Mucosa of gallbladder (tissue), 1 donor: ENCODE measurements at places on chromosomes 1 and 21.

DNA sequence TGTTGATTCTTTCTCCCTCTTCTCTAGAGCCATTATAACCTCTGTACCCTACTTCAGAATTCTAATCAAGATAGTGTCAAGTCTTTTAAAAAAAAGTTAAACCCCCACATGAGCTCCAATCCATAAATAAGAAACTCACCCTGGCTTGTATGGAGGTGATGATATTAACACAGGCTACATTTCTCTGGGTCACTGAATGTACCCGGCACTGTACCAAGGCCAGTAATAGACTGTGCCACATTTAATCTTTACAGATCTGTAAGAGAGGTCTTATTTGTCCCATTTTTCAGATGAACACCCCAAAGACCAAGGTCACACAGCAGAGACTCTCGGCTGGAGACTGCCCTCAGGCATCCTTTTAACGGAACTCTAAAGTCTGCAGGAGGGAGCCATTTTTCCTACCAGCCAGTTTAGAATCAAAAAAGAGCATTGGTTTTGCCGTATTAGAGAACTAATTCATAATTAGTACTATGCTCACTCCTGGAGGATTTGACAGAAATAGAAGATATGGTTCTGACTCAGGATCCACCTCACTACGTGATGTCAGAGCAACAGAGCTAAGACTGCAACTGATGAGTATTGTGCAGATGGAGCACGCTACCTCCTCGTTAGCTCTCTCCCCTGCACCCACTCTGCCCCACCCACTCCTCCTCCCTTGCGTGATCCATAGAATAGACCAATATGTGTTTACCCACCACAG, 217.2 kb upstream of the HOOK1 start:
- DNase-seq: no peak

DNA sequence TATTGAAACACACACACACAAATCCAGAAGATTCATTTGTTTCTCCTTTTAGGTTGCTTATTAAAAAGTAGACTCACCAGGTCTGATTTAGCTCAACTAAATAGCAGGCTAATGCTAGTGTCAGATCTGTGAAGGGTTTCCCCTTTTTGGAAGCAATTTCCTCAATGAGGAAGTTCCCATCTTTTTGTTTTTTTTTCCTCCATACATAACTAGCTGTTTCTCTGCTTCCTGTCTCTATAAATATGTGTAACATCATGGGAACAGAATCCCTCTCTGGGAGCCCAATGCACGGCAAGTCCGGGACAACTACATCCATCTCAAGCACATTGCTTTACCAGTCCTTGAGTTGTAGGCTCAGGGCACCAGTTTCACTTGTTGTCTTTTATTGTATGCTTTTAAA, 1421.1 kb downstream of the PLA2G4A start:
- DNase-seq: no peak

DNA sequence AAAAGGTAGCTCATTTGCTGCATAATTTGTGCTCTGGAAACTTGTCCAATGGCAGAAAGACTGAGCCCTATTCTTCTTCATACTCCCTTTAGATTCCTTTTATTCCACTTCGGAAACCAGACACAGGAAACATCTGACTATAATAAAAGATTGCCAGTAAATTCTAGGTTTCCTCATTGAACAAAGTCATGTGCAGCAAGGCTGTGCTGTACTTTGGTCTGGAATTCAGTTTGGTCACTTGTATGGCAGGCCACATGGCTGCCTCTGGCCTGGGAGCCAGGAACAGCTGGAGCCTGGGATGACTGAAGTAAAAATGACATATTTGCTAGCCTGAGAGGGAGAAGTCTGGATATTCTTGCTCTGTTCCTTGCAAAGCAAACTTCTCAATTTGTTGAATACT, 79.6 kb downstream of the ST3GAL3 start:
- DNase-seq: peak; percentile 29

- DNase-seq: no peak
These were observed 8.3 kb downstream of the CHTOP start for GRCh38 chr1:153642161-153642560.

- DNase-seq: peak; percentile 28
These were observed 99.3 kb downstream of the CDC42BPA start for GRCh38 chr1:227218870-227219573.

DNA sequence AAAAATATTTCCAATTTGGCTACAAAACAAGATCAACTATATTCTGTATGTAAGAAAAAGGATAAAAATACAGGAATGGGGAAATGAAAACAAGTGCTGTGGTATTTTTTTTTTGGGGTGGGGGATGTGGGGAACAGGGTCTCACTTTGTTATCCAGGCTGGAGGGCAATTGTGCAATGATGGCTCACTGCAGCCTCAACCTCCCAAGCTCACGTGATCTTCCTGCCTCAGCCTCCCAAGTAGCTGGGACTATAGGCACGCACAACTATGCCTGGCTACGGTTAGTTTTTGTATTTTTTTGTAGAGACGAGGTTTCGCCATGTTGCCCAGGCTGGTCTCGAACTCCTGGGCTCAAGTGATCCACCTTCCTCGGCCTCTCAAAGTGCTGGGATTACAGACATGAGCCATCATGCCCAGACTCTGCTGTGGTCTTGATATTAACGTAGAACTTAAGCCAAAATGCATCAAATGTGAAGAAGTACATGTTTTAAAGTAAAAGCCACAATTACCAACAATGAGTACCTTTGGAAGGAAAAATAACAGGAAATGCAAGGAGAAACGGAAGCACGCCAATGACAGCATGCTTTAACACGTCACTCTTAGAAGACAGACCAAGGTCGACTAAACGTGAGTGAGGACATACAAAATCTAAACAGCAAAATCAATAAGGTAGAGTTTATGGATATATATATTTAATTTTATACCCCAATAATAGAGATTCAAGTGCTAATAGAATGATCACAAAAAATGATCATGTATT, 8.8 kb upstream of the ABCB10 start:
- no peak for DNase-seq

DNA sequence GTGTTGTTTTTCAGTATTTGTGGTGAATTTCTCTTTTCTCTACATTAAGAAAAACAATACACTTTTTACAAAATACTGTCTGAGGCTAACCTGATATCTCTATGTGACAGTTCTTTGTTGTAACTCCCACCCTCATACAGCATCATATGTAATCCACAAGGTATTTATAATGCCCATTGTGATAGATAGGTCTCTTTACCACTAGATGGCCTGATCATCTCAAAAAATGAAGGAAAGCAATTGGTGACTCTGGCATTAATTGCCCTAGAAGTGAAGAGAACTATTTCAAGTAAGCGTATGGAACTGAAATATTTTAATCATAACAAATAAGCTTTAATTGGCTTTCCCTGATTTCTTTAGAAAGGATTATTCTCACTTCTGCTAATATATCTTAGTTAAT, 36.2 kb upstream of the HFM1 start:
- no peak for DNase-seq

DNA sequence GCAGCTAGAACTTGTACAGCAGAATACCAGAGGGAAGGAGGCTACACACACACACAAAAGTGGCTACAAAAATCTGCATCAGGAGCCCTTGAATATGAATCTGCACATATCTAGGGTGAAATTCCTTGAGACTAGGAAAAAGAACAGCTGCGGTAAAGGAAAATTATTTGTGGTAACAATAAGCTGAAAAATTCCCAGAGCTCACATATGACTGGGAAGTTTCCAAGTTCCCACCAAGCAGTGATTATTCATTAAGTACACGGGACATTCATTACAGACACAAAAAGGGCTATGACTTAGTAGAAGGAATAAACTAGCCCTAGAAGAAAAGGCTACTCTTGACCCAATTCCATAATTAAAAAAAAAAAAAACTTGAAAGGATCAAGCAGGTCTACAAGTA, 149.5 kb upstream of the BACE2 start:
- no peak for DNase-seq

- DNase-seq: peak; percentile 52
These were observed 38.5 kb upstream of the PDE9A start for GRCh38 chr21:42614811-42615351.

- DNase-seq: no peak
These were observed 8.9 kb upstream of the ZBTB8B start for GRCh38 chr1:32455958-32456357.

DNA sequence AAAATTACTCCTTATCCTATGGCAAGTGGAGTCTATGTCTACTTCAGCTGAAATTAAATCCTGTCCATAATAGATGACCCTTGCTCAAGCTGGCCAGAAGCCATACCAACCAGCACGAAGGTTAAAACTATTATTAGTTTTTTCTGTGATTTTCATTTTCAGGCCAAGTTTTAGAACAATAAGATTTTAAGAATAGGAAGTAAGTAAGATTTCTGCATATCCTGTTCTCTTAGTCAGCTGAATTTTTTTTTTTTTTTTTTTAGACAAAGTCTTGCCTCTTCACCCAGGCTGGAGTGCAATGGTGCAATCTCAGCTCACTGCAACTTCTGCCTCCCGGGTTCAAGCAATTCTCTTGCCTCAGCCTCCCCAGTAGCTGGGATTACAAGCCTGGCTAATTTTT, 6.1 kb upstream of the RBP7 start:
- DNase-seq: no peak
